ENCODE measurements at places on chromosomes 5 and 9. TPM values are rescaled to one million over a fixed set of nuclear protein-coding genes. Genes with fewer than 3 reads are reported as not detected.

DNA sequence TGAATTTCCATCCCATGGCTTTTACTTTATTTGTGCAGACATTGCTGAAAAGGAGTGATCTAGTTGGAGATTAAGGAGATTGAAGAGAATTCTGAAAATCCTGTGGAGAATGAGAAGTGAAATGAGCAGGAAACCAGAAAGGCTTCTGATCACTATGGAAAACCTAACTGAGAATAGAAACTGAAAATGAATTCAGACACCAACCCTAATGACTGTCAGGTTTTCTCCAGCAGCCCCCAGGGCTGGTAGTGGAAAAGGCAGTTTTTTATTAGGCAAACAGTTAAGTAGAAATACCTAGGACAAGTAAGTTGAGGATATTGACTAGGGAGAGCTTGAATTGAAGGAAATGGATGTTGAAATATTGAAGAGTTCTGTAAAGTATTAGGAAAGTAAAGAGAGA lies 14.7 kb upstream of the ARRDC3 start:
- DNase-seq = no peak

DNA sequence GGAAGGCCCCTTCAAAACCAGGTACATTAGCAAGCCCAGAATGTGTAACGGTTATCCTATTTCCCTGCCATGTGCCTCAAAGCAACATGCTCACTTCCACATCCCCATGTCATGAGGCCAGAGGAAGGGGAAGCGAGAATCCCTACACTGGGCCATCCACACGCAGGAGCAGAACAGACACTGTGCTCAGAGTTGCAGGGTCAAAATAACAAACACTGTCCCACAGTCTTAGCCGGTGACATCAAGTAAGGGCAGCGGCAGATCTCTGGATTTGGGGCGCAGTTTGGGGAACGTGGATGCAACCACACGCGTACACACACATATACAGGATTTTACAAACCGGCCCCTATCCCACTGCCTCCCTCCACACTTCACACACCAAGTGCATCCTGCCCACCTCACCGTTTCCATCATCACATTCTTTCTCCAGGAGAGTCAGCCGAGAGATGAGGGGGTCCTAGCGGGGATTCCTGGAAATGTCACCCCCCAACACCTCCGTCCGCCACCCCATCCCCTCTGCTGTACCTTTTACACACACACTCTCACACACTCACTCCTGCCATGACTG lies 776 bp downstream of the APBA1 start:
- no peak for DNase-seq

GRCh38 chr5:157607371-157608161 lies 32.0 kb upstream of the ADAM19 start:
- DNase-seq = no peak

GRCh38 chr9:127915325-127915752 lies 1.5 kb downstream of the ST6GALNAC4 start:
- no peak for DNase-seq

DNA sequence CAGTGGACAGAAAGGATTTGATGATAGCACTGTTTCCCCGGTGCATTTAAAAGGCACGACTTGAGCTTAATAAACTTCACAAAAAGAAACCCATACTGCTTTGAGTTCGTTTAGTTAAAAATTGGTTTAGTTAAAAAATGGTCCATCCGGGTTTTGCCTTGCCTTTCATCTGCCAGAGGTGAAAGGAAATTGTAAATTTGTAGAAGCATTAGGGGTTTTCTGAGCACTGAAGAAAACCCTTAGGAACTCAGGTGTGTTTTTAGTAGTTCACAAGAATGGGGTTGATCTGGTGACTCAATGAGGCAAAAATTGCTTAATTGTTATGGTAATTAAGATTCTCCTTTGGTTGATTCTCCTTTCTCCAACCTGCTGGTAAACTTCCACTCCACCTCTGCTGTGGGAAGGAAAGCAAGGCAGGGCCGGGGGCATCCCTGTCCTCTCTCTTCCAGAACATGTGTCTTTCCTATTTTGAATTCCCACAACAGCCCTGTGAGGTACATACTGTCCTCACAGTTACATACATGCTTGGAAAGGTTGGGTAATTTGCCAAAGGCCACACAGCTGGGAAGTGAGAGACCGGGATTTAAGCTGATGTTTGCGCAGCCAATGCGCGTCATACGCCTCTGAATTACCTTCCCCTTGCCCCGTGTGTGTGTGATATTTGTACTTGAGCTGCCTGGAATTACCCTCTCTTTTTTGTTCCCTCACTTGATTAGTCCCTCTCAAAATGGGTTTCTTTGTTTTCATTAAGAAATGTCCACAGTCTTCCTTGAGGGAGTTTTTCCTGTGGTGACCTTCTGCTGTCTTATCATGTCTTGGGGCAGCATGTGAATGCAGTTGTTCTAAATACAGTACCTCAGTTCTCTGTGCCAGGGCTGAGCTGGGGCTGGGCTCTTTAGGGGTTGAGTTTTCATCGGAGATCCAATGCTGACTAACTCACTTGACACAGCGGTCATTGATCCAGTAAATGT lies 94.4 kb downstream of the ARHGAP26 start:
- no peak for DNase-seq

DNA sequence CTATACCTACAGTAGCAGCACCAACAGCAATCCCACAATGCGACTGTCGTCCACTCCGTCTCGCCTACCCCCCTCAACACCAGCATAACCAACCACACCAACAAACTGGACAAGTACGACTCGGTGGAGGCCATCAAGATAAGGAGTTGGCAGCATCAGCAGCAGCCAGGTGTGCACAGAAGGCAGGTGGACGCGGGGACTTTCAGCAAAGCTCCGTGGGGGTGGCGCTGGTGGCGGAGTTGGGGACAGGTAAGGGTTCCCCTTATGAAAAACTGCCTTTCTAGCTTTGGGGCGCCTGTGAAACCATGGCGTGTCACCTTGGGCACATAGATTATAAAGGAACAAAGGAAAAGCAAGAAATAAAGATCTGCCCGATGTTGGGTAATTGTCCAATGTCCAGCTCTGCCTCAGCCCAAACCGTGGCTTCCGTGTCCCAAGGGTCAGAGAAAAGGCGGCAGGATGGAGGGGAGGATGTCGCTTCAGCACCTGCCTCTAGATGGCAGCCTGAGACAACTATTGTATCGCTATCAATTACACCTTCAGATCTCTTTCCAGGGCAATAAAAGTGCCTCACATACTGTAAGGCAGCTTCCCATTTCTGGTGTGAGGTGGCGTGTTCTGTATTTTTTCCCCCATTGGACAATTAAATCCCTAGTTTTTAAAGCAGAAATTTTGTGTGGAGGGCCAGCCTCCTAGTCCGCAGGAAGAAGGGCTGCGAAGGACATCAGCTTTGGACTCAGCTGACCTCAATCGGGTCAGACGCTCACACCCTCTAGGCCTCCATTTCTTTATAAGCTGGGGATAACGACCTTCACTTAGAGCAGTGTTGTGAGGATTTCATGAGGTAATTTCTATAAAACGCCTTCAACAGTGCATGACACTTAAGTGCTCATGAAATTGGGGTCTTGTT lies 58.8 kb downstream of the MTRR start:
- DNase-seq = peak; percentile 78

DNA sequence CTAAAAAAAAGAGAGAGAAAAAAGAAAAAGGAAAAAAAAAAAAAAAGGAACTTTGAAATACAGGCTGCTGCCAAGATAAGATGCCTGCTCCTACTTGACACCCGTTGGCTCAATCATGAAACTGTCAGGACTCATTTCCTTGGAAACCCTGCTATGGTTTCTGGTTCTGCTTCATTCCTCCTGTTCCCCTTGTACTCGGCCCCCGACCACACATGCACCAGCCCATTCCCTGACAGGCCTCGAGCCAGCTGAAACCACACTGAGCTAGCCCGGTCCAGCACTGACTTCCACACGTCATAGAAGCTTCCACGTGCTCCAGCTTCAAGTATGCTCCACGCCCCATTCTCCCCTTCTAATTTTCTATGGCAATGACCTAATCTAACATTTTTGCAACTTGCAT lies 93.2 kb downstream of the MYO10 start:
- no peak for DNase-seq

- DNase-seq = peak; percentile 72
These were observed 1.9 kb downstream of the SPARC start for GRCh38 chr5:151684690-151685361.

DNA sequence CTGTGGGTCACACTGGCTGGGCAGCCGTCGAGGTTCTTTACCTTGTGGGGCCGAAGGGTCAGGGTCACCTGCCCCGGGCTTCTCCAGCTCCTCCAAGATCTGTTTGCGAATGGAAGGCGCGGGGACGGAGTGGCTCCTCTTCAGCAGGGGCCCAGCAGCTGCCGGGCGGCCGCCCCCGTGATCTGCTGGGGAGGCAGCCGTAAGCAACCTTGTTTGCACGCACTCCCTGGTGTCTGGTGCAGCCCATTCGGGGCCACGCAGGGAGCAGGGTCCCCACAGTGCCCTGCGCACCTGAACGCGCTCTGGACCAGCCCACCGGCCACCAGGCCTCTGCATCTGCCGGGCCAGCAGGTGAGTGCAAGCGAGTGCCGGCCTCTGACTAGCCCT lies 34.9 kb downstream of the PNPLA7 start:
- no peak for DNase-seq

DNA sequence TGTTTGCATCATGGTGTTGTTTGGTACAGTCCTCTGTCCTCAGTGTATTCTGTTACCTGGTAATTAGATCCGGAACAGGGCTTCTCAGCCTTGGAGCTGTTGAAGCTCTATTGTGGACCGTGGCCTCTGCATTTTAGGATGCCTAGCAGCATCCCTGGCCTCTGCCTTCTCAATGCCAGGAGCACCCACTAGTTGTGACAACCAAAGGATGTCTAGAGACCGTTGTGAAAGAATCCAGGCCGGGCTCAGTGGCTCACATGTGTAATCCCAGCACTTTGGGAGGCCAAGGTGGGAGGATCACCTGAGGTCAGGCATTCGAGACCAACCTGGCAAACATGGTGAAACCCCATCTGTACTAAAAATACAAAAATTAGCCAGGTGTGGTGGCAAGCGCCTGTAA lies 159.6 kb downstream of the CACNA1B start:
- DNase-seq = no peak

GRCh38 chr9:123372766-123373446 lies 16.9 kb downstream of the CRB2 start:
- DNase-seq = no peak

DNA sequence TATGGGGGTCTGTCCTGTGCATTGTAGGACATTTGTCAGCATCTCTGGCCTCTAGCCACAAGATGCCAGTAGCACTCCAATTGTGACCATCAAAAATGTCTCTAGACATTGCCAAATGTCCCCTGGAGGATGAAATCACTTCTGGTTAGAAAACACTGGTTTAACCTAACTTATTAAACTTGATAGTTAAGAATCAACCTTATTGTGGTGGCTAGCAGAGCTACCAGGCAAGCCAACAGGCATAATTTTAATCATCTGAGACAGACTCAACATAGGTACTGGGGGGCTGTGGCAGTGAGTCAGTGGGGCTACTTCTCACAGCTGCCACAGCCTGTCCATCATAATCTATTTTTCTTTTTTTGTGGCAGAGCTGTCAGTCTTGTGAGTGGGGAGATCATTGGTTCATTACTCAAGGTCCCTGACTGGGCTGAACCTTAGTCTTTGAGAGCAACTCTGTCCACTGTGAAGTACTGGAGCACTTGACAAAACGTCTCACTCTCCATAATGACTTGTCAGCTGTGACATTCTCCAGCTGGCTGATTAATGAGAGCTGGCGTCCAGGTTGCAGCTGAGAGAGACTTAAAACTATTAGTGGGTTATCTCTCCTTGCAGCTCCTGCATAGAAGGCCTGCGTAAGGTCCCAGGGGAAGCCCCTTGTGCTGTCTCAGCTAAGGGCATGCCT lies 107.9 kb downstream of the DCP2 start:
- DNase-seq = no peak

DNA sequence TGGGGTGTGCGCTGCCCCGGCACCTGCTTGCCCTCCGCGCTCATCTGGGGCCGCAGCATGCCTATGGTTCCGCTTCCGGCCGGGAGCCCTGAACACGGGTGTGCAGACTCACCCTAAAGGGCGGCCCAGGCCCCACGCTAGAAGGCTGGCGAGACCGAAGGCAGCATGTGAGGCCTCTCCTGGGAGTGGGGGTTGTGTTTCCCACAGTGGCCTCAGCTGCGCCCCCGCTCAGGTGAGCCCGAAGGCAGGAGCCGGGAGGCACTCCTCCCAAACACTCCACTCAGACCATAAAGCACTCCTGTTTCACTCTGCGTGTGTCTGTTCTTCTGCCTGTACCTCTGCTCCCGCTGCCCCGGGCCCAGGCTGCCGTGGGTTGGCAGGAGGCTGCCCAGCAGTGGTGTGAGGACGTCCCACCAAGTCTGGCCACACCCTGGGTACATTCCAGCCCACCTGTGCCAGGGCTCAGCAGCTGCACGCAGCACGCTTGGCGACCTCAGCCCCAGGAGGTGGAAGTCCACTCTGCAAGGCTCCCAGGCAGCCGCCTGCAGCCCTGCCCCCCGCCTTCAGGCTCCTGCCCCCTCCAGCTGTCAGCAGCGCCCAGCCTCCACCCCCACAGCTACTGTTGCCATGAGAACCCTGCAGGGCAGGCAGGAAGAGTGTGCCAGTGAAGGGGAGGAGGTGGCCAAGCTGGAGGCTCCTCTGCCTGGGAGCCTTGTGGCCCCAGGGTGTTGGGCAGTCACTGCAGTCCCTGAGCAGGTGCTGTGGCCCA lies 1.2 kb upstream of the AJM1 start:
- peak; percentile 51 for DNase-seq

GRCh38 chr9:91131433-91131839 lies 230.3 kb downstream of the AUH start:
- DNase-seq = no peak

DNA sequence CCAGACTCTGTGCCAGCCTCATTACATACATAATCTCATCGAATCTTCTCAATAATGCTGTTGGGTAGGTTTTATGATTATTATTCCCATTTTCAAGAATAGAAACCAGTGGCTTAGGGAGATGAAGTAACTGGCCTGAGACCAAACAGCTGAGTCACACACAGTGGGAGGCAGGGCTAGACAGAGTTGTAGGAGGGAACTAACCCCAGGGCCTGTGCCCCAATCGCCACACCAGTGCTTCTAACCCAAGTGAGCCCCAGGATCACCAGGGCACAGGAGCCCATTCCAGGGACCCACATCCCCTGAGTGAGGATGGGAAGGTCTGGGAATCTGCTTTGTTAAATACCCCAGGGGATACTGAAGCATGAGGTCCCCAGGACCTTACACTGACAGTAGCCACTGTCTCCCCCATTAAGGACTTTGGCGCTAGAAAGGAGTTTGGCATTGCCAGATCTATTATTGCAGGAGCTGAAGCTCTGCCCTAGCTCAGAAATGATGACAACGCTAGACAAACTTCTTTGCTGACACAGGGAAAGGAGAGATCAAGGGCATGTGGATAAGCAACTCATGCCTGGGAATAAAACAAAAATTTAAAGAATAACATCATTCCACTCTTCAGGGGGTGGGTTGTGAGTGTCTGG lies 63.8 kb upstream of the PPARGC1B start:
- DNase-seq = no peak

CERCAM gene
- 2.0 TPM for total RNA-seq

ZNG1C gene
- total RNA-seq = 35.8 TPM

NCS1 gene
- 28.5 TPM for total RNA-seq

NR4A3 gene
- total RNA-seq = 0.26 TPM

SAPCD2 gene
- total RNA-seq = 5.7 TPM

FRRS1L gene
- total RNA-seq = 4.3 TPM
